ENCODE measurements at places on chromosomes 3 and 15.

- DNase-seq: no peak
These were observed 32.7 kb upstream of the DLG1 start for GRCh38 chr3:197331131-197331530.

DNA sequence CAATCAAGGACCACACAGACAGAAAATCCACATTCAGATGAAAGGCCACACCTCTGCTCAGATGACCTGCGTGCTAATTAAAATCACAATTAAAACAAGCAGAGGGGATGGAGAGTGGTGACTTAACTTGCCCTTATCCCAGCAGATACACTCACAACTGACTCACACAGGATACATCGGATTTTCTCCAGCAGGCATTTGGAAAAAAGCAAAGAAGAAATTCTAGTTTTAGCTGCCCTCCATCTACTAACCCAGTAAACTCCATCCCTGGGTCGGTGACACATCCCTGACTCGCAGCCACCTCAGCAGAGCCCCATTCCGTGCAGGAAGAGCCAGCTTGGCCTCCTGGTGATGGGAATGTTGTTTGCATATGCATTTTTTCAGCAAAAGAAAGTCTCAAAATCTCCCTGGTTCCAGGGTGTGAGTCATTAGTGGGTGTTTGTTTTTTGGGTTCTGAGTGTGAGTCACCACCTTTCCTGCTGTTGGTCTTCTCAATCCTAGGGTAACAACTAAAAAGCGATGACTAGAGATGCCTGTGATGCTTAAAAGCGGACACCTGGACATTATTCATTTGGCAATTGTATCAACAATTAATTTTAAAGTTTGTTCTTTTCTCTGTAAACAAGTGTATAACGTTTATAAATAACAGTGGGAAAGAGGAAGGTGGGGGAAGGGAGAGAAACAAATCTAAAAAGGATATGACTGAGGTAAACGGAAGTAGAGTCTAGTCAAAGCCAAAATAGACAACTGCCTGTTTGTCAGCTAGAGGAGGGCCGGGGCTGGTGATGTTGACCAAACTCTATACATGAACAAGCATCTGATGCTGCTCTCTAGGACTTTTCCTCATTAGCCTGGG is 49.8 kb upstream of the SLC4A7 start:
- no peak for DNase-seq

DNA sequence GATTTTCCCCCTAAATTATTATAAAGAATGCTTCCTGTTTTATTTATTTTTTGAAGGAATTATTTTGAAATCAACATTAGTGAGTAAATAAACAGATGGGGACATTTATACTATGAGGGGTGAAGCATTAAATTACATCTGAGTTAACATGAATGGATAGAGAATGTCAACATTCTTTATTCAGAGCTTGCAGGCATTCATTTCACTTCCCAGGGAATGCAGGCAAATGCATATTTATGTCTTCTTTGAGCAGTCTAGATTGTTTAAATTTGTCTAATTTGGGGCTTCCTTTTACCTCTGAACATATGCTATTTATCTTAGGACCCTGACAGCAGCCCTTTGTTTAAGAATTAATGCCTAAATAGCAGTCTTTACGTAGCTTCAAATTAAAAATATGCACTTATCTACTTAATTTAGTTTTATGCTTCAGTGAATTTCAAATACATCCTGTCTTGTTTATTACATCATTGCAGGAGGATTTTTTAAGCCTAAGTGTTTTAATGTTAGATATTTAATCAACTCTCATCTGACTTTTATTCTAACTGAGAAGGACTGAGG is 630.5 kb upstream of the LMCD1 start:
- no peak for DNase-seq

DNA sequence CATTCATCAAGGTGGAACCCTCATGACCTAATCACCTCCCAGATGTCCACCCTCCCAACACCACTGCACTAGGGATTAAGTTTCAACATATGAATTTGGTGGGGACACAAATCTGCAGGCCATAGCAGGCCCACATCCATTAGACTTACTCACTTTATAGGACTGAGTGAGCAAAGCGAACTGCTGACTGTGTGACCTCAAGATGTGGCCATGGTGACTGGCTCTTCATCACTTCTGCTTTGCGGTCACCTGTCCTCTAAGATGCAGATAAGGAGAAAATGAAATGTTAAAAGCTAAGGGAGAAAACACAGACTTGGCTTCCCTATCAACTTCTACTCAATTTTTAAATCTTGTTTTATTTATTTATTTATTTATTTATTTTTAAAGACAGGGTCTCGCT is 14.5 kb upstream of the DCP1A start:
- no peak for DNase-seq

DNA sequence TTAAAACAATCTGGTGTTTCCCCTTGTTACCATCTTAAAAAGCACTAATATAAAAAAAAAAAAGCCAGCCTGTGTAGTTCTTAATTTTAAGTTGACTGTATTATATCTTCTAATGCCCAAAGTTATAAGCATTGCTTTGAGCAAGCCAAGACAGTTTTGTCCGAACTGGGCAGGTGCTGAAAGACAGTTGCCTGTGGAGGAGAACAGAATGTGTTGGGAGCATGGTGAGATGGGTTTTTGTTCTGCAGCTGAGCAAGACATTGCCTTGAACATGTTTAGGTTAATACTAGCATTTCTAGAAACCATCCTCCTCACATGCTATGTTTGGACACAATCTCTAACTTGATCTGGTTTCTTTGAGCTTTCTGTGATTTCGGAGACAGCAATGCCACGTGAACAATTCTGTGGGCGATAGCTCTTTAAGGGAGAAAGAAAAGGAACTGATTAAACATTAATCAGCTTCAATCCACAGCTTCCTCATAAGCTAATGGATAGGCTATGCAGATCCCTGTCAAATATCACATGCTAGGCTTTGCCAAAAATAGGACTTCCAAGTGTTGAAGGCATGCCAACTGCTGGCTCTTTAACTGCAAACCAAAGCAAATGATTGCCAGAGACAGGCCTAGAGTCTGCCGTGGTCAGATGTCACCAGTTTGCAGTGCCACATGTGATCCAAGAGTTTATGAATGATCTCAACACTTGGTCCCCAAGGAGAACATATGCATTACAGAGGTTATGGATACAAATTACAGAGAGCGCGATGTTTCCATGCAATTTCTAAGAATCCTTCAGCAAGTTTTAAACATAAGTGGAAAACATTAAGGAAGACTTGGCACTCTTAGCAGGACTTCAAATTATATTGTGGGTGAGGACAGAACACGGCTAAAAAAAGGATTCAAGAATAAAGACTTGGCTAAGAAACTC is 428.1 kb downstream of the ROBO2 start:
- peak; percentile 41 for DNase-seq

GRCh38 chr3:187920913-187921312 is 175.6 kb upstream of the BCL6 start:
- no peak for DNase-seq

DNA sequence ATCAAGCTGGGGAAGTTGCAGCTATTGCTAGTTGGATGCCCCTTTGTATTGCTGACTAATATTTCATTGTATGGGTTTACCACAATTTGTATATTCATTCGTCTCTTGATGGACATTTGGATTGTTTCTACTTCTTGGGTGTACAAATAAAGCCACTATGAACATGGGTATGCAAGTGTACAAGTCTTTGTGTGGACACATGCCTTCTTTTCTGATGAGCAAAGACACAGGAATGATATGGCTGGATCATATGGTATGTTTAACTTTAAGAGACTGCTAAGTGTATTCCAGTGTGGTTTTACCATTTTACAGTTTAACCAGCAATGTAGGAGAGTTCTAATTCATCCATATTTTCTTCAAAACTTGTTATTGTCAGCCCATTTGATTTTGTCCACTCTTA is 32.2 kb downstream of the NECTIN3 start:
- no peak for DNase-seq

GRCh38 chr3:144852999-144853398 is 881.4 kb downstream of the DIPK2A start:
- no peak for DNase-seq

DNA sequence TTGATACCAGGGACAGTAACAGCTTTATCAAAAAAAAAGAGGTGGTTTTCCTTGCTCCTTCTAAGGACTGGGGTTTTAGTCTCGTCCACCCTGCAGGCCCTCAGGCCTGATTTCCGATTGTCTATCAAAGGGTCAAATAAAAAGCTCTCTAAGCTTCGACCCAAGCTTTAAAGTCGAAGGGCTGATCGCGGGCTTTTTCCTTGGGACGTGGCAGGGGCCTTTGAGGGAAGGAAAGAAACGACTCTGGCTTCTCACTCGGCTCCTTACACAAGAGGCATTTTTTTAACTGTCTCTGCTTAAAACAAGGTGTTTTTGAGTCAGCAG is 354 bp upstream of the KLHL24 start:
- DNase-seq: no peak

GRCh38 chr3:168096210-168096652 is 507 bp upstream of the GOLIM4 start:
- DNase-seq: no peak

- DNase-seq: no peak
These were observed 596.6 kb upstream of the NR2F2 start for GRCh38 chr15:95733931-95734330.

DNA sequence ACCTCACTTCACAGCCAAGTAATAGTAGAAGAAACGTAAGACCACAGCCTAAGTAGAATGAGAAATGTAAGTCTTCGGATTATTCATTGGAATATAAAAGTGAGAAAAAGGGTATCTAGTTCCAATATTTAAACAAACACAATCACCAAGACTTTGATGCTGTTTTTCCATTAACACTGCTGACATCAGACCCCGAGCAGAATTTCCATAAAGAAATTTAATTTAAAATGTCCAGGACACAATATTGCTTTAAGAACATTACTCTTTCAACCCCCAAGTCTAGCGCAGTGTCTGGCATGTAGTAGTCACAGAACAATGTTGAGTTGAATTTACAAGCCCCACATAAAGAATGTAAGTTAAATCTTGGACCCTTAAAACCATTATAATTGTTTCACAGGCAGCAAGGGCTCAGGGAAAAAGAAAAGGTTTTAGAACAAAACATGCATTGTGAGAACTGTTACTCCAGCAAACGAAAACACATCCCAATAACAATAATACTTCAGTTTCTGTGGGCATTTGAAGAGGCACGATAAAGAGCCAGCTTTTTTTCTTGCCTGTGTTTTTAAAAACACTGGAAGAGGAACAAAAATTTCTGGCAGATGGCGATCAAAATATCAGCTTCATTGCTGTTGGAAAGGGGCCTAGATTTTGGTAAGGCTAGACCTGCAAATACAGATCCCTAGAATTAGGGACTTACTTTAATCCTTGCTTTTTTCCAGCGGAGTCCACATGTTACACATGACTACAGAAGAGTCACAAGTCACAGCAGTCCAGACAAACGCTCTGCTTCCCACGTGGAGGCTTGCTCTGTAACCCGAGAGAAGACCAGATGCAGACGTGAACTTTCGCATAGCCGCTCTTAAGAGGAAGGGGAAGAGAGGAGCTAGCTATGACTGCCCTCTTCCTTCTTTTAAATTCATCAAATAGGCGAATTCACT is 77.9 kb upstream of the IGSF10 start:
- no peak for DNase-seq

GRCh38 chr15:63094495-63094931 is 27.1 kb upstream of the LACTB start:
- no peak for DNase-seq

DNA sequence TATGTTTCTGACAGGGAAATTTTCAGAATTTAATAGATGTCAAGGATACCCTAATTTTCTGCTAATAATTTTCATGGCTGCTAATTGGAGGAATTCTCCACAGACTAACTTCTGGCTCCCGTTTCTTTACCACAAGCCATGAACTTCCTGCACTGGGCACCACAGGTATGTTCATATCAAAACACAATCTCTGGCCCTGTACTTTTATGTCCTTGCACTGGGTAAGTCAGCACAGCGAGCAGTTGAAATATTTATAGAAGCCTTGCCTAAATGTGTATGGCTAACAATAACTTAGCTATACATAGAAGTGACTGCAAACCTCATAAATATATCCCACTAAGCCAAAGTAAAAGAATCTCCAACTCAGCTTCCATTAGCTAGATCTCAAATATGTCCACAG is 246.9 kb downstream of the ZIC1 start:
- DNase-seq: no peak

DNA sequence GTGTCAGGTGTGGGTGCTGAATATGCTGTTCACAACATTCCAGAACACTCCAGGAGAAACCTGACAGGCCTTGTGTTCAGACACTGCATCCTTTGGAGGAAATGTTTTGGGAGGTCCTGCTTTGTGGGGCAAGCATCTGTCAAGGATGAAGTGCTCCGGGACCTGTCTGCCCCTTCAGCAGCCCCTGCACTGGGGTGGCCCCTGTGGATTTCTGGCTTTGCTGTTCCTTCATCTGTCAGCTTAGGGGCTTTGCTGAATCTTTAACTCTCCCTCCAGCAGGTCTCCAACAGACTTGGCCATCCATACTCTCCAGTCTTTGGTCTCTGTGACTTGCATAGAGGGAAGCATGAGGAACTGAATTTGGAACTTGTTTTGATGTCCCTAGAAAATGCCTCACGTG is 3.1 kb downstream of the PRR23E start:
- no peak for DNase-seq

DNA sequence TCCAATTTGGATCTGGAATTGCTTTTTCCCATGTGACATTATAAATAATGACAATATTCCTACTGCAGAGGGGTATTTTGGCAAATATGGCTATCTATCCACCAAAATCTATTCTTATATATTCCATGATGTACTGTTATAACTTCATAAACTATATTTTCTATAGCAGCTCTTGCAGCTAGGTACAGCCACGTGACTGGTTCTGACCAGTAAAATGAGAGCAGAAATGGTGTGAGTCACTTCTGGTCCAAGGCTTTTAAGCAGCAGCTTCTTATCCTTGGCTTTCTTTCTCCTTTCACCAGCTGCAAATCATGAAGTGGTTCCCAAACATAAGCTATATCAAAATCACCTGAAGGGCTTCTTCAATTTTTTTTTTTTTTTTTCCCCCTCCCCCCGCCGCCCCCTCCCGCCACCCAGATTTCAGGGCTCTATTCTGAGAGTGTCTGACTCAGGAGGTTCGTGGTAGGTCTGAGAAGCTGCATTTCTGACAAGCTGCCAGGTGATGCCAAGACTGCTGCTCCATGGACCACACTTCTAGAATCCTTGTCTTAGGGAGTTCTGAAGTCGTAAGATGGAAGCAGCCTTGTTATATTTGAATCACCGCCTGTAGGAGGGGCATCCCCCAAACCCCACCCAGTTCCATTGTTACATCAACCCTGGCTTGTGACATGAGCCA is 357.5 kb downstream of the CHST2 start:
- DNase-seq: no peak

DNA sequence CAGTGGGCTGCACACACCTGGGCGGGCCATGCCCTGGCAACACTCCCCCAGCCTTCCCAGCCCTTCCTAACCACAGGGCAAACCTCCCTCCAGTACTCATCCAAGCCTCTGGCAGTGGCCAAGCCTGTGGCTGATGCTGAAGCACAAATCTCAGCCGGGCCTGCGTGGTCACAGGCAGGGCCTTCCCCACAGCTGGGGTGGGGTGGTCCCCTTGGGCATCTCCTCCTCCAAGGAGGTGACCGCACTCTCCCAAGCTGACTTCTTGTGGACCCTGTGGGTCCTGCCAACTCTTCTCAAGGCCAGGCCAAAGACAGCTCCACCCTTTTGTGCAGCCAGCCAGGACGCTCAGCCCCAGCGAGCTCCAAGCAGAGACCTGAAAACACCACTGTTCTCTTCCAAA is 21.4 kb downstream of the GRAMD2A start:
- no peak for DNase-seq
